Stimulated activated CD4-positive, alpha-beta T cell treated with anti-CD3 and anti-CD28 coated beads, Interleukin-2, amount 100 ng/mL, for 48 hours (primary cell): ENCODE measurements at places on chromosomes 12 and 14.

- DNase-seq: no peak
These were observed 163.3 kb downstream of the ETV6 start for GRCh38 chr12:11812586-11813437.

DNA sequence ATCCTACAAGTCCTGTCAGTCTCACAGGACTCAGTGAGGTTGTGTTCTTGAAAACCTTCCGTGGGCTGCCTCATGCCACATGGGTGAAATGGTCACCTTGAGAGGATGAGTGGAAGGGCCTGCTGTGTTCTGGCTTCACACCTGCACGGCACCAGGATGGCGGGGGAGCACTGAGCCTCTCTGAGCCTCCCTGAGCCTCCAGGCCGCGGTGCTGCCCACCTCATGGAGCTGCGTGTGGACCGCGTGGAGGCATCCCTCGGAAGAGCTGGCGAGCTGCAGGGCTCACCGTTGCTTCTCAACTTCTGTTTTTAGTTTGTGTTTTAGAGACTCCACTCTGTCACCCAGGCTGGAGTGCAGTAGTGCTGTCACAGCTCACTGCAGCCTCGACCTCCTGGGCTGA lies 56.2 kb downstream of the TEAD4 start:
- no peak for DNase-seq

DNA sequence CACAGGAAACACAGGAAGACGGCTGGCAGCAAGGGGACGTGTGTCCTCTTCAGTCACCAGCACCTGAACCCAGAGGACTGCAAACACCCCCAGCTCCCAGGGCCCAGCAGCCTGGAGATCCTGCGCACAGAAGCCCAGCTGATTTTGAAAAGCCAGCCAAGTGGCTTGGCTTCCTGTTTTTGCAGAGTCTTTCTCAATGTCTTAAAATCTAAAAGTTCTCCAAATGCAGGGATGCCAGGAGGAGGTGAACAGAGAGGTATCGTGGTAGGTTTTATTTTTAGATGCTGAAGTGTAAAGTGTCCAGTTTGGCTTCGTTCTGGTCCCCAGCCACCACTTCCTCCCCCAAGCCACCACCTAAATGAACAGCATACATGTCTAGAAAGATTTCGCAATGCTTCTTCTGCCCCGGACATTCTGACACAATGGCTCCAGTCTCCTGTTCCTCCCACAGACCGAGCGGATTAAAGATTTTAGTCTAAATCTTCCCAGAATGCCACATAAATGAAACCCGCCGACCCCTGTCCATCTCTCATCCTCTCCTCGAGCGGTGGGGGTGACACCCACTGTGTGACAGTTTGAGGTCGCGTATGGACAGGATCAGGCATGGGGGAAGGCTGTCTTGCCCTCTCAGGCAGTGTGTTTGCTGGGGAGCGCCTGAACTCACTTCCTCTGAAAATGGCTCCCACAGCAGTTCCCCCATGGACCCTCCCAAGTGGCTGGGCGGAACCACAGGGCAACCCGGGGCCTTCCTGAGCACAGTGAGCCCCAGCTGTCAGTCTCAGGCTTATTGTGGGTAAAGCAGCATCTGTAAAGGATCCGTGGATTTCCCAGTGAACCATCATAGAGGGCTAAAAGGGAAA lies 41.6 kb downstream of the ITPK1 start:
- no peak for DNase-seq

GRCh38 chr12:71684081-71684480 lies 1.8 kb upstream of the TMEM19 start:
- no peak for DNase-seq

- DNase-seq: no peak
These were observed 131.1 kb downstream of the CACNA1C start for GRCh38 chr12:2183556-2184541.

- DNase-seq: no peak
These were observed 98.6 kb downstream of the IRF2BPL start for GRCh38 chr14:76929927-76930326.

GRCh38 chr12:27551172-27551840 lies 27.3 kb downstream of the PPFIBP1 start:
- no peak for DNase-seq

- DNase-seq: no peak
These were observed 64.9 kb downstream of the PRKCH start for GRCh38 chr14:61386173-61386772.

DNA sequence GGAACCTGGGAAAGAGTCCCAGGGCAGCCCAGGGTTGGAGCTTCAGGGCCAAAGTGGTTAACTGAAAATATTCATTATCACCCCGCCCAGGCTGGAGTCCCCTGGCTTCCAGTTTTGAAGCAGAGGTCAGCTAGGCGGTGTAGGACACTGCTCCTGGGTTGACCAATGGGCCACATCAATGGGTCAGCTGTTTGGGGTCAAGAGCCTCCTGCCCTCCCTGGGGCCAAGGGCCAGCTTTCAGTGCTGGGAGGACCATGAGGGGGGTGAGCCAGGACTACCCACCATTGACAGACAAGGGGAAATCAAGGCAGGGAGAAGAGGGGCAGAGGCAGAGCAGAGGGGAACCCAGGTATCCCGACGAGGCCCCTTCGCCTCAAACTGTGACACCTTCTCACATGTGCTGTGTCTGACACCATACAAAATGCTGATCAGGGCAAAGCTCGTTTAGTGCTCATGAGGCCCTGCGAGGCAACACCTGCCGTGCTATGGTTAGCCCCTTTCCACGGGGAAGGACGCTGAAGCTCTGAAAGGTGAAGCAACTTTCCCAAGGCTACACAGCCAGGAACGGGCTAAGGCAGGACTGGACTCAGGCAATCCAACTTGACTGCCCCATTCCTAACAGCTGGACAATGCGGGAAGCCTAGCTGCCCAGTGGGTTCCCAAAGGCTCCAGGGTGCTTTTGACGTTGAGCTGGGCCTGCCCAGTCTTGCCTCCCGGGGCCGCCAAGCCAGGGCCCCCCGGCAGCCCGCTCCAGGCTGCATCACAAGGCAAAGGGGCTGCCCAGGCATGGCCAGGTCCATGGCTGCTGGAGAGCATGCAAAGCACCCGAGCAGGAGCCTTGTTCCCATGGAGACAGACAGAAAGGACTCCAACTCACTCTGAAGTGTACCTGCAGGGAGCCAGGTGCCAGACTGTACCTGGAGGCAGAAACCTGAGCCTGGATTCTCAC lies 2.0 kb downstream of the SYNE3 start:
- no peak for DNase-seq
